ENCODE measurements at places on chromosomes 4 and X.
A peak's percentile ranks its signal among the peaks of the same experiment; 100 is the strongest.

- no peak for DNase-seq
Measured at GRCh38 chr4:175427751-175428150, 384.3 kb downstream of the GPM6A start.

DNA sequence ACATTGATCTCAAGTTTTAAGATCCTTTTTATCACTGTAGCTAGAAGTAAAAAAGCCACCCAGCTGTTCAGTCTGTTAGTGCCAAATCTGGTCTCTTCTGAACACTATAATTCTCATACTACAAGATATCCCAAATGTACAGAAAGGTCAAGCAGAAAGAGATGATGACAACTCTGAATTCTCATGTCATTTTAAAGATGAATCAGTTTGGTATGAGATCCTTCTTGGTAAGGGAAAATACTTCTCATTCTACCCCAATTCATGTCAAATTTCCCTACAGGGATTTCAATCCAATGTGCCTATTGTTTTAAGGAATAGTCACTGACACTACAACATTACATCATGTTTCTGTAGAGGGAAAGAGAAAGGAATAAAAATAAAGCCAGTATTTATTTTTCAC, 184.5 kb downstream of the CPEB2 start:
- no peak for DNase-seq

DNA sequence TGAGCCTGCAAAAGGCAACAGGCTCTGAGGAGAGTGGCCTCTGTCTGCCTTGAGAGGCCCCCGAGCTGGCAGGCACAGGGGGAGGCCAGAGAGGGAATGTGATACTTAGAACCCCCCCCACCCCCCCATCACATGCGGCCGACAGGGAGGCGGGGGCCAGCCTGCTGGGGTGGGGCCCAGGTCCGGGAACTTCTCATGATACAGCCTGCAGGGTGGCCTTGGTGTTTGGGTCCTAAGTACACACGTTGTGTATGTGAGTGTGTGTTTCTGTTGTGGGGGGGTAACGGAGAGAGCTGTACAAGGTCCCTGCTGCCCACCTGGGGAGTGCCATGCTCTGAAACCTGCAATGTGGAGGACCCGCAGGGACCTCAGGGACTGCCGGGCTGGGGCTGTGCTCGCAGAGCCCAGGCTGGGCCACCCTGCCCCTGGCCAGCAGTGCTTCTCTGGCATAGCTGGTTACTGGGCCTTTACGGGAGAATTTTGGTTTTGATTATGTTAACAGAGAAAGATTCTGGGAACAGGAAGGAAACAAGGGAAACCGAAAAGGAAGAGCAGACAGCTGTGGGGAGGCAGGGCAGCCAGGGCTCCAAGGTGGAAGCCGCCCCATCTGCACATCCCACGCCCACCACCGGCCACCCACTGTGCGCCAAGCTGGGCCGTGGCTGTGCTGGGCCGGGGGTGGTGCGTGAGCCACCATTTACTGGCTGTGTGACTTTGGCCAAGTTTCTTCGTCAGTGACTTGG, 19.9 kb downstream of the SH3BP2 start:
- peak; percentile 36 for DNase-seq

DNA sequence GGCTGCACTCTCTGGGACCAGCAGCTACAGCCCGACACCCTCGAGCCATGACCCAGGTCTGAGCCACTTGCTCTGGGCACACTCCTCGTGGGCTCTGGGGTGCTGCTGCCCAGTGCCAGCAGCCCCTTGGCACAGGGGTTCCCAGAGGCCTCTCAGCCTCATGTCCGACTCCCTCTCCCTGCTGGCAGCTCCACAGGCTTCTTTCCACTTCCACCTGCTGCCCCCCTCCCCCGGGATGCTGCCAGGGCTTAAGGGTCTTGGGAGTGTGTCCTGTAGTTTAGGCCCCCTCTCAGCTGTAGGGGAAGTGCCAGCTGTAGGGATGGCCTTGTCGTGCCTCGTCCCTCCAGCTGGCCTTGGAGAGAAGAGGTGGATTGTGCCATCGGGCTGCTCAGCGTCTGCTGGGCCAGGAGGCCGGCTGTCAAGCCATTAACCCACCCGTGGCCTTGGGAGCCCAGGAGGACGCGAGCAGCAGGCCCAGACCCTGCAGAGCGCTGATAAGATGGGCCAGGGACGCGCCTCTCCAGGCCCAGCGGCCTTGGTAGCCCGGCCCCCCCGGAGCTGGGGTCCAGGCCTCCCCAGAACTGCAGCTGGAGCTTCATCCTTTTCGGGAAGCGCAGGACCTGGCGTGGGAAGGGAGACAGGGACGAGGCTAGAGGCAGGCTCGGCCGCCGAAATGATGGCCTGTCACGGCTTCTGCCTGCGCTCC, 1.0 kb upstream of the USP27X start:
- DNase-seq: no peak

DNA sequence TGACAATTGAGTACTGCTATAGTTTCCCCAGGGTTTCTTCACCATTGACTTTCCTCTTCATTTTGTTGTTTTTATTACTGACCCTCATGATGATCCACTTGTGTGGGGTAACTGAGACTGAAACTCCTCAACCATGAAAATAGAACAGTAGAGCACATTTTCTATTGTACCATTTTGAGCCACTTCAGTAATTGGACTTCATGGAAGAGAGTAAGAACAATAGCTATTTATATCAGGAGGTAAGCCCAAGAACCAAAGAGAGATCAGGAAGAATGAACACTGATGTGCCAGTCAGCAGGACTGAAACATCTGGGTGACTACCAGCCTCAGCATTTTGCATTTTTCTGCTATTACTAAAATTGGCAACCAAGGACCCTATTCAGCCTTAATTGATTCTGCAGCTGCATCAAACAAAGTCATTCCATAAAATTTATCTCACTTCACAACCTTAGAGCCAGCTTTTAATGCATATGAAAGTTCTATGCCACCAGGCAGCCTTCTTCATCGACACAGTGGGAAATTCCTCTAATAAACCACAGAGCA, 151.4 kb downstream of the BANK1 start:
- DNase-seq: no peak

All from activated naive CD8-positive, alpha-beta T cell treated with anti-CD3 and anti-CD28 coated beads for 36 hours (primary cell).